GM12864 (cell line): ENCODE measurements at places on chromosomes 6 and 20.

- DNase-seq, result no peak
Measured at GRCh38 chr6:129252377-129253071, 369.6 kb downstream of the LAMA2 start.

GRCh38 chr6:28981431-28981832 lies 23.7 kb downstream of the ZNF311 start:
- DNase-seq, result peak; percentile 30

DNA sequence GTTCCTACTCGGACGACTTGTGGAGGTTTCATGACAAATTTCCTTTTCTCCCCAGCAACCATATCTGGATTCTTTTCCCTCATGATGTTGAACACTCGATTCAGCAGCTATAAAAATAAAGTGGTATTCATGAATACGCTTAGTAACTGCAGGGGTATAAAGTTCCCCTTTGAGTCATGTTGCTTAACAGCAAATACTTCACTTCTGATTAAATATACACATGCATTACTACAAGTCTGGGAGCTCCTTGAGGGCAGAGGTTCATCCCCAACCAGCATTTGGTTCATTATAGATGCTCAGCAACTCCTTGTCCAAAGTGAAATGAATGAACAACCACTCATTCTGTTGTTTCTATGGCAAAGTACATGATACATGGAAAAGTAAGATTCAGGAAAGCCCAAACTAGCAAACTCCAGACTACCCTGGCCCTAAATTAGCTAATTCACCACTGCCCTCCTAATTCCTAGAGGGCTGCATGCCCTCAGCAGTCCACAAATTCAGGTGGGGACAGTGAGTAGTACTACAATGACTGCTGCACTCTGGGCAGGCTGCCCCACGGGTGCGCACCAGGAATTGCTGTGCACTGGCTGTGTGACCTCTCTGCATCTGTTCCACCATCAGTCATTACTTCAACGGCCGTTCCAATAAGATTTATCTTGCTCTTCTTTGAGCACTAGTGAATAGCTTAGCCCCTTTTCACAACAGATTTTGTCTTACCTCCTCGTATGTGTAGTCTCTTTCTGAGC lies 15.2 kb downstream of the EIF2S2 start:
- DNase-seq, result no peak

- DNase-seq, result no peak
Measured at GRCh38 chr6:156457601-156458000, 319.6 kb upstream of the ARID1B start.

DNA sequence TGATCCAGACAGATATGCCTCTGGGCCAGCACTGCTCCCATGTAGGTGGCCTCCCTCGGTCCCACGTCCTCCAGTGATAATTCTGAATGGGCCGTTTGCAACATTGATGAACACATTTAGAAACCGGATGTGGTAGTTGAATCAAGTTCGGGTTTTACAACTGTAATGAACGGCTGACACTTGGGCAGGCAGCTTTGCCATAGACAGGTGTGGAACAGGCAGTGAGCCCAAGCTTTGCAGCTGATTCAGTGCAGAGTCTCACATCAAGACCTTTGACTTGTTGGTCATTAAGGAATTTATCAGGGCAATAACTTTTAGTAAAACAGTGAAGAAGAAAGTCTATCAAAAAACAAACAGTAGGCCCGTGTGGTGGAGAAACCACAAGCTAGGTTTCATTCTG lies 466.6 kb upstream of the AGPAT4 start:
- no peak for DNase-seq

DNA sequence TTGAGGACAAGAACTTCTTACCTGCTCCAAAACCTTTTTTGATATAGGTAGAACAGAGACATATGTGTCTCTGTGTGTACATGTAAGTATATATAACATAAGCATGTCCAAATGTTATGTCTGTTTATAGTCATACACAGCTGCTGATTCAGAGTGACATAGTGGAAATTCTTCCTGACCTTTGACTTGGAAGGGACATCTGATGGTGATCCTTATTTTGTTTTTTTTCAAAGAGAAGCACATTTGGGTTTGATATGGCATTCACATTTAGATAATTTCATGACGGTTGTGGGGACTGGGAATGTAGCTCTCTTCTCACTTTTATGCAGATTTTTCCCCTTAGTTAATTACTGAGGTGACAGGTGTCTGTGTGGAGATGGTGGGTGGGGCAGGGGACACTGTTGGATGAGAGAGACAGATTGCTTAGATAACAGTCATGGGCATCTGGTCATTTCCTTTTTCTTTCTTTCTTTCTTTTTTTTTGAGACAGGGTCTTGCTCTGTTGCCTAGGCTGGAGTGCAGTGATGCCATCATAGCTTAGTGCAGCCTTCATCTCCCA lies 39.0 kb downstream of the FARS2 start:
- no peak for DNase-seq

- no peak for DNase-seq
Measured at GRCh38 chr6:98384801-98385200, 449.6 kb upstream of the POU3F2 start.

- DNase-seq, result no peak
Measured at GRCh38 chr6:135932651-135933050, 81.2 kb downstream of the PDE7B start.

DNA sequence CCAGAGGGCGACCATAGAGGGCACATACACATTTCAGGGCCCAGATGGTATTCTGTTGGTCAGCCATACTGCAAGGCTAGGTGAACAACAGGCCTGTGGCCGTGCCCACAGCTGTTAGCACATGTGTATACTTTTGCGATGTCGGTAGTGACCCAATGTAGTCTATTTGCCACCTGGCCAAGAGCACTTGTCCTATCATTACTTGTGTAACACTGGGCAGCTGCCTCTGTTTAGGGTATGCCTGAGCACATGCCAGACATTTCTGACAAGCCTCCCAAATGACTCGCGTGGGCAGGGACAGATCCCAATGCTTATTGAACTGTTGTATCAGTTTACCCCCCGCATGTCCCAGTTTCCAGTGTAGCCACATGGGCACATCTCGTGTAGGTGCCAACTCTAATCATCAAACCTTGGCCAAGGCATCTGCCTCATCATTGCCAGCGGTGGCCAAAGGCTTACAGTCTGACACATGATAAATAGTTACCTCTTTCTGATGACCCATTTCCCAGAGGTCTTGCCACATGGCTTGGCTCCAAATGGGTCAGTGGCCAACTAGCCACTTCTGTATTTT lies 74.4 kb upstream of the FBXL4 start:
- DNase-seq, result no peak

DNA sequence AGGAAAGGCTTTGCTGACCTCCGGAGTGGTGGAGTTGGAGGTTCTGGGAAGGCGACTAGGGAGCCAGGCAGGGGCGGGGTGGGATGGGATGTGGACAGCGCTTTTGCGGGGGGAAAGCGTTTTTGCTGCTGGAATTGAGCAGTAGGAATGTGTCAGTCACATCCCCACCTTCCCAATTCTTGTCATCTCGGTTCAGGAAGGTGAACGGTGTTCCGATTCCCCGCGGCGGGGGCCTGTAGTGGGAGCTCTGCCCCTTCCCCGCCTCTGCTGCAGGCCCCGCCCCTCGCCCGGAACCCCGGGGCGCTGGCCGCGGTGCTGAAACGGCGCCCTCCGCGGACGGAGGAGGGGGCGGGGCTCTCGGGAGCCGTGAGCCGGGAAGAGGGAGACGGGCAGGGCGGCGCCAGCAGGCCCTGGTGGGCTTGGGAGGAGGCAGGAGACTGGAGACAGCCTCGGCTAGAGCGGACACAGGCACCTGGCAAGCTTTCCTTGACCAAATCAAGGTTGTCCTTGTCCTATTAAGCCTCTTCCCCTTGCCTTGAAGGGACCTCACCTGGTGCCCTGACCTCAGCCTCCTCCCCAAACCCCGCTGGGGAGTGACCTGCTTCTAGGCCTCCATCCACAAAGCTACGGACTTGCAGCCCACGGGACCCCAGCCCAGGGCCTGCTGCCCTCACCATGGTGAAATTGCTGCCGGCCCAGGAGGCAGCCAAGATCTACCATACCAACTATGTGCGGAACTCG lies at the start of gene LHFPL5:
Gene LHFPL5, plus strand, starts transcription at position 357 of the 741 bp plus-strand sequence. Its CDS starts 319 bp downstream, at position 676.
- no peak for DNase-seq

DNA sequence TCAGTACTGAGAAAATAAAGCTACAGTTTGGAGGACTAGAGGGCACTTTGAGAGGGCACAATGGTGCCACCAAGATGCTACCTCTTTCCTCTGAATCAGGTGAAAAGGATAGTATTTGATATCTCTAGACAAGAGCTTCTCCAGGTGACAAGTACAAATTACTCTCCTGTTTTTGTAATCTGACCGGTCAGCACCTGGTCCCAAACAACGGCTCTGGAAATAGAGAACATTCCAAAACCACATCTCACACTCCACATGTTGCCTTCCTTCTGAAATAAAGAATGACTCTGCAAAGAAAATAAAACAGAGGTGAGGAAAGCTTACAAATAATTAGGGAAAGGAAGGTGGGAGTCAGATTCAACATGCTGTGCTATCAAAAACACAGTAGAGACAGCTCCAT lies 51.3 kb upstream of the CITED2 start:
- no peak for DNase-seq

GRCh38 chr6:31453259-31453658 lies 44.7 kb upstream of the MICB start:
- no peak for DNase-seq

GRCh38 chr6:139855671-139856311 lies 481.3 kb upstream of the CITED2 start:
- no peak for DNase-seq

- no peak for DNase-seq
Measured at GRCh38 chr6:149454346-149454848, 30.4 kb downstream of the ZC3H12D start.

GRCh38 chr20:53322651-53323050 lies 271.0 kb downstream of the ZNF217 start:
- no peak for DNase-seq

DNA sequence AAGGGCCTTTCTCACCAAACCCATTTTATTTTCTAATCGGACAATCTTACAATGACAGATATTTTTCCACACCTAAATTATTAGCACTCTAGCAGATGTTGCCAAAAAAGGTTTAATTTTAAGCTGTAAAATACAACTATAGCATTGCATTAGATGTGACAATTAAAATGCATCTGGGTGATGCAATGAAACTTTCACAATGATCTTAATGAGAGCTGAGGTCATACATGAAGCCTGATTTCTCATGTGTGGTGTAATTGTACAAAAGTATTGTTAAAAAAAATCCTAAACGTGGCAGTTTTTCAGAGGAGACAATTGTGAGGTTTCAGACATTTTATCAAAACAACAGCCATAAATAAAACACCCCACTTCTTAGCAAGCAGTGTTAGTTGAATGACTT lies 606.0 kb downstream of the HDGFL1 start:
- DNase-seq, result no peak

DNA sequence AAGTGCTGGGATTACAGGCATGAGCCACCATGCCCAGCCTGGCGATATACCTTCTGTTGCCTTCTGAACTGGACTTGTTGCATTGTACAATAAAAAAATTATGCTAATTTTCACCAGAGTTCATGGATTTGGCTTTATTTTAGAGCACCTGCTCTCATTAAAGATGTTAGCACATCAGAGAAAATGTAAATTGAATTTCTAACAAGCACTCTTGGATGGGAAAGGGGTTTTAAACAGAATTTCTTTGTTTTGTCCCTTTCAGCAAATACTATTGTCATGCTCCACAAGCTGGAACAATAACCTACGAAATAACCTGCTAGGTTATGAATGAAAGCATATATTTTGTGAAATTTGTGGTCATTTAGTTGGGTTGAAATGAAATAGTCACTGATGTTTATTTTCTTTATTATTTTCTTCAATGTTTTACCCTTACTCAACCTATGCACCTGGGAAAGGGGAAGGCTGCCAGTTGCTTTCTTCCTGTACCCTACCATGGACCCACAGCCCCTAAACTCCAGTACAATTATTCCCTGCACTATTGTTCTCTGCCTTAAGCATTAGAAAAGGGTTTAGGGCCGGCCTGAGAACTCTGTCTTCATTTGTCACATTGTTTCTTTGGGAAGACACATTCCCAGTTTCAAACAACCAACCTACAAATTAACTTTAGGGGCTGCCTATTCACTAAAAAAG lies 22.2 kb downstream of the ZDHHC14 start:
- no peak for DNase-seq
